ENCODE measurements at places on chromosomes 2 and 18. TPM values are rescaled to one million over a fixed set of nuclear protein-coding genes. Genes with fewer than 3 reads are reported as not detected.

CDK15 gene
- total RNA-seq, result 7.7 TPM

FAM161A gene
- total RNA-seq, result 2.5 TPM

NEU2 gene
- total RNA-seq, result not detected

ZSWIM2 gene
- total RNA-seq, result not detected

DGUOK gene
- total RNA-seq, result 49.8 TPM

TRABD2A gene
- 1.1 TPM for total RNA-seq

MC4R gene
- not detected for total RNA-seq

WNT6 gene
- total RNA-seq, result 0.88 TPM

REG1A gene
- 5.2 TPM for total RNA-seq

SIX2 gene
- 6.0 TPM for total RNA-seq

CD226 gene
- 3.2 TPM for total RNA-seq

SERPINB7 gene
- not detected for total RNA-seq

ERMN gene
- 0.36 TPM for total RNA-seq

SERPINB11 gene
- not detected for total RNA-seq

MYO7B gene
- 2.0 TPM for total RNA-seq

BARD1 gene
- total RNA-seq, result 21.2 TPM

VSNL1 gene
- not detected for total RNA-seq

UGT1A7 gene
- not detected for total RNA-seq

CSRNP3 gene
- total RNA-seq, result 5.4 TPM

SEMA4F gene
- 7.7 TPM for total RNA-seq

CDH7 gene
- 0.06 TPM for total RNA-seq

FRZB gene
- total RNA-seq, result 71.4 TPM

MGAT4A gene
- total RNA-seq, result 65.8 TPM

CD302 gene
- total RNA-seq, result 65.6 TPM

HRH4 gene
- total RNA-seq, result 0.15 TPM

EPB41L3 gene
- total RNA-seq, result 53.0 TPM

Data from aorta (tissue), 5 donors.